ENCODE measurements at places on chromosomes 5 and 9.

- DNase-seq, result no peak
Observed at GRCh38 chr5:127582773-127583370, 65.4 kb downstream of the PRRC1 start.

DNA sequence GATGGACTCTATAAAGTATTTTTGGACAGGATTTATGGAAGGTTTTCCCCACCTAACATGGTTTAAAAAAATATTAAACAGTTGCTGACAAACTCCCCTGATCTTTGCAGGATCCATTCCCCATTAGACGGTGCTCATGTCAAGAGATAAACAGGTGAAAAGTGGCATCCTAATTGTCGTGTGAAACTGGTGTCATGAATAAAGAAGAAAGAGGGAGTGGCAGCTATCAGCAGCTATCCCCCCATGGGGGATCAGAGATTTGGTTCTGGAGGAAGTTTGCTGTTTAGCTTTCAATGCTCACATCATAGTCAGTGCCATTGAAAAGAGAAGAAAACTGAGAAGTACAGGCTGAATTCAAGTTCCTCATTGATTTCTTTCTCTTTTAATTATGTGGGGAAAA lies 329.3 kb upstream of the BRINP1 start:
- no peak for DNase-seq

GRCh38 chr5:41925555-41925951 lies 472 bp downstream of the FBXO4 start:
- no peak for DNase-seq

GRCh38 chr5:131067636-131068035 lies 97.4 kb downstream of the HINT1 start:
- DNase-seq, result no peak

GRCh38 chr5:108858959-108859358 lies 111.3 kb downstream of the FER start:
- DNase-seq, result no peak

Measured in activated T-cell treated with anti-CD3 and anti-CD28 coated beads for 1 hour (primary cell).